ENCODE measurements at places on chromosomes 12 and 14. TPM values are rescaled to one million over a fixed set of nuclear protein-coding genes. Genes with fewer than 3 reads are reported as not detected.

DNA sequence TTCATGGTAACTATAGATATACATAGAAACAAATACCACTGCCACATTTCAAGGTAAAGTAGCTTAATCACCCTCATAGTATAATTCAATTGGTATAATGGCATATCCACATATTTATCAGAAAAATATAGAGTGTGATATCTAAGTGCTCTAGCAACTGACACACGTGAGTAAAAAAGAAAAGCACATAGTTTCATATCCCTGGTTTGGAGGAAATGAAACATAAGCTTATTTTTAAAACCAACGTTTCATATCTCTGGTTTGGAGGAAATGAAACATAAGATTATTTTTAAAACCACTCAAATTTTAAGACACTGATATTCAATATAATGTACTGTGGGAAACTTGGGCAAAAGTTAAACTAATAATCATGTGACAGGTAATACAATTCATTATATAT is 2.1 kb downstream of the OR6C70 start:
- DNase-seq, result no peak

DNA sequence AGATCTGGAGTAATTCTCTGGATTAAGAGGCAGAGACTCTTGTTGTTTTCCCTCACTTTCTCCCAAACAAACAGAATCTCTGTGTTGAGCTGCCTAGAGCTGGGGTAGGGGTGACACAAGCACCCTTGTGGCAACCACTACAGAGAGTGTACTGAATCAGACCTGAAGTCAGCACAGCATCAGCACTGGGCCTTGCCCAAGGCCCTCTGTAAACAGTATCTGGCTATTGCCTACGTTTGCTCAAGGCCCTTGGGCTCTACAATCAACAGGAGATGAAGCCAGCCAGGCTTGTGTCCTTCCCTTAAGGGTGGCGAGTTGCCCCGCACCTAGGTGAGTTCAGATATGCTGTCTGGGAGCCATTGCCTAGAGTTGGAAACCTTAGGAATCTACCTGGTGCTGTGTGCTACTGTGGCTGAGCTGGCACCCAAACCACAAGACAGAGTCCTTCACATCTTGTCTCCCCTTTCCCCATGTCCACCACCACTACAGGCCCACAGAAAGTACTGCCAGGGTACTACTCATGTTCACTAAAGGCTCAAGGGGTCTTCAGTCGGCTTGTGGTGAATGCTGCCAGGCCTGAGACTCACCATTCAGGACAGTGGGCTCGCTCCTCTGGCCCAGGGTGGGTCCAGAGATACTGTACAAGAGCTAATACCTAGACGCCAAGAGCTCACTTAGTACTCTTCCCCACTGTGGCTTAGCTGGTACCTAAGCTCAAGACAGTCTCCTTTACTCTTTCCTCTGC is 206.8 kb downstream of the SYNE2 start:
- no peak for DNase-seq

DNA sequence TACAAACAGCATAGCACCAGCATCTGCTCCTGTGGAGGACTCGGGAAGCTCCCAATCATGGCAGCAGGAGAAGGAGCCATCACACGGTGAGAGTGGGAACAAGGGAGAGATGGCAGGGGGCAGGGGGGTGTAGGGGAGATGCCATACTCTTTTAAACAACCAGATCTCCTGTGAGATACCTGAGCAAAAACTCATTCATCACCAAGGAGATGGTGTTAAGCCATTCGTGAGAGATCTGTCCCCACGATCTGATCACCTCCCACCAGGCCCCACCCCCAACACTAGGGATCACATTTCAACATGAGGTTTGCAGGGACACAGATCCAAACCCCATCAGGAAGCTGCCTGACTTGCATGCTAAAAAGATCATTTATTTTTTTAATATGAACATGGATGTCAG is 499.3 kb downstream of the TMEM132D start:
- no peak for DNase-seq

- no peak for DNase-seq
These were observed 74.9 kb upstream of the CPM start for GRCh38 chr12:69007855-69008351.

DNA sequence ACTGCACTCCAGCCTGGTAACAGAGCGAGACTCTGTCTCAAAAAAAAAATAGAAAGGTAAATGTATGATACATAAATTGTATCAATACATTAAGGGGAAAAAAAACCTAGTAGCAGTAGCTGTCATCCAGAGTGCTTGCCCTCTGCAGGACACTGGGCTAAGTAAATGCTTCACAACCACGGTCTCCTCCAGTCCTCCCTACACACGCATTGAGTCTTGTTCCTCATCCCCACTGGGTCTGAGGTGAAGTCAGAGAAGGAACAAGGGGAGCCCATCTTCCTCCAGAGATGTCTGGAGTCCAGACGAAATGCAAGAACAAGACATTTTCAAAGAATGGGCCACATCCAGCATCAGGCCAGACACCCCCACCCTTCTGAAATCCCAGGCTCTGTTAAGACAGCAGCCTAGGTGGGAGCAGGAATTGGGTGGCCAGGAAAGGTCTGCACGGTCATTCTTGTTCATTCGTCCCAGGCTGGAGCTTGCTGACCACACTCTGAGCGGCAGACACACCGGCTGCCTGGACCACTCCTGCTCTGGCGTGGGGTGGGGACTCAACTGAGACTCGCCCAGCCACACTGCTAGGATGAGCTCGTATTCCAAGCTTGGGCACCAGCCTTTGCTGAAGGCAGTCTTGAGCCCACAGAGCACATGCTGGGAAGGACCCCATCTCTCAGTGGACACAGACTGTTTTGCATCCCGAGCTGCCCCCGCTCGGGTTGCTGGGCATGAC is 45.5 kb downstream of the CHGA start:
- no peak for DNase-seq

GRCh38 chr14:21556378-21557083 is 23.3 kb downstream of the OR10G3 start:
- DNase-seq, result no peak

GRCh38 chr12:109222496-109222895 is 86.6 kb downstream of the FOXN4 start:
- DNase-seq, result no peak

- no peak for DNase-seq
These were observed 17.0 kb downstream of the EEA1 start for GRCh38 chr12:92912052-92912451.

OR6C65 gene
- not detected for total RNA-seq

ACVRL1 gene
- total RNA-seq, result 19.8 TPM

TGM1 gene
- total RNA-seq, result 0.40 TPM

USP44 gene
- 2.0 TPM for total RNA-seq

Measured in right cardiac atrium (tissue), 5 donors.